RPMI7951 (cell line): ENCODE measurements at places on chromosomes 5 and 9. TPM values are rescaled to one million over a fixed set of nuclear protein-coding genes. Genes with fewer than 3 reads are reported as not detected.
A peak's percentile ranks its signal among the peaks of the same experiment; 100 is the strongest.

GRCh38 chr9:22740781-22741180 lies 294.2 kb downstream of the DMRTA1 start:
- DNase-seq, result no peak

GRCh38 chr9:134066913-134067851 lies 644 bp downstream of the BRD3 start:
- peak; percentile 21 for DNase-seq

DNA sequence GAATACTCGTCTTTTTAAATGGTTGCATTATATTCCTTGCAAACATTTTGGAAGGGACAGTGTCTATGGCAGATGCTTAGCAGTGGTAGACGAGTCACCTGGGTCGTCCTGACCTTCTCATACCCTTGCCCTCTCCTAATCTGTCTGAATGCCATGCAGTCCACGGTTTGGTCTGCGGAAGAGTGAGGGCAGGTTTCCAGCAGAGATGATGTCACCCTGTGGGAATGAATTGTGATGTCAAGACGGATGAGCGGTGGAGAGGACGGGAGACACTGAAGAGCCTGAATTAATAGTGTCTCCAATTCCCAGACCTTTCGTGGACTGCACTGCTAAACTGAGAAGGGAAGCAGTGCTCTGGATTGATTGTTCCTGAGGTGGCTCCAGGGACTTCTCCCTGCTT lies 329.0 kb upstream of the PANK3 start:
- no peak for DNase-seq

- DNase-seq, result no peak
Observed at GRCh38 chr5:113371721-113372196, 63.0 kb downstream of the TSSK1B start.

DNA sequence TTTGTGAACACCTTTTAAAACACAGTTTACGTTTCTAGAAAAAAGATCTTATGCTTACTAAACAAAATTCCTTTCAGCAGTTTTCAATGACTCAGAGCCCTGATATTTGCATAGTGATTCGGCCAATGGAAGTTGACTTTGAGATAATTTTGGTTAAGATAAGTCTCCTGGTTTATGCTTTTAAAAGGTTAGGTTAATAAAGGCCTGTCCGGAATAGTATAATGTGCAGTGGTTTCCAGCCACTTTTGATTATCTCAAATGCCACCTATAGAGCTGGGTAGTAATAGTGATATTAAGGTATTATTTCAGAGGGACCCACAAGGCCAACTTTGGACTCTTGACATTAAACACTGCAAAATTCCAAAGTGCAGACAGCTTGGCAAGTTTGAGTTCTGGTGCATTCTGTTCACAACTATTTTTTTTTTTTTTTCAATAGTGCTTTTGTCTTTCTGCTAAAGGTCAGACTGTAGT lies 86.1 kb downstream of the F2RL2 start:
- DNase-seq, result no peak

- DNase-seq, result peak; percentile 76
Observed at GRCh38 chr5:10452768-10453331, 11.2 kb downstream of the ROPN1L start.

- no peak for DNase-seq
Observed at GRCh38 chr5:65880496-65881072, 45.8 kb upstream of the ERBIN start.

- no peak for DNase-seq
Observed at GRCh38 chr9:83240671-83241070, 177.7 kb upstream of the RASEF start.

DNA sequence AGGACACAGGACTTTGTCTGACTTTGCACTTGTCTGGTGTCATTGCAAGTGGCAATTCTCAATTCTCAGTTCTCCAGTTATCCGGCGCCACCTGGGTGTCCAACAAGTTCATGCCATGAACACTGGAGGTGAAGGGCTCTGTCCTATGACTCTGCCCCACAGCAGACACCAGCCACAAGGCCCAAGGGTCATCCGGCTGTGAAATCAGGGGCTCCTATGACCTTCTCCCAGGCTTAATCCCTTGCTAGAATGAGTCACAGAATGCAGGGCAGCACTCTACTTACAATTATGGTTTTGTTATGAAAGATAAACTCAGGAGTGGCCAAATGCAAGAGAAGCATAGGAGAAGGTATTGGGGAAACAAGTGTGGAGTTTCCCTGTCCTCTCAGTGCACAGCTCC lies 392.0 kb downstream of the GADD45G start:
- no peak for DNase-seq

DNA sequence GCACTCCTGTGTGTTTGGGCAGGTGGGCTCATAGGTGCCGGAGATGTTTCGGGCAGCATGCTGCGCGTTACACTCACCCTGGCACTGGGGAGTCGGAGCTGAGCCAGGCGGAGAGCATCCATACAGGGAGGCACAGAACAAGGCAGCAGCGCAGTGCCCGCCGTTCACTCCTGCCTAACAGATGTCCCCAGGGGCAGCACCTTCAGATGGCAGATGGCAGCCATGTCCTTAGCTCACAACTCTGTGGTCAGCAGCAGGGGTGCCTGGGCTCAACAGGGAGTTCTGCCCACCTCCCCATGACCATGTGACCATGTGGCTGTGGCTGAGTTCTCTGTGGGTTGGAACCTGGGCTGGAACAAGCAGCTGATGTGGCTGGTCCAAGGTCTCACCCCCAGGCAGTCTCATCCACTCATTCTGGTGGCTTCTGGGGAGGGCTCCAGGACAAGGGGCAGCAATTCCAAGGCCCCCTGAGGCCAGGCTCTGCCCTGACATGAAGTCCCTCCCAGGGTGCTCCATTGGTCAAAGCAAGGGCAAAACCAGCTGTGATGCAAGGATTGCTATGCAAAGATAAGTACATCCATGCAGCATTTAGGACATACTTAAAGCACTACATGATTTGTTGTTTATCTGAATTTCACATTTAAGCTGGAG lies 64.2 kb downstream of the MRPL36 start:
- DNase-seq, result no peak

- no peak for DNase-seq
Observed at GRCh38 chr5:41485533-41485932, 24.9 kb downstream of the PLCXD3 start.

- DNase-seq, result no peak
Observed at GRCh38 chr9:116844621-116845020, 157.5 kb downstream of the TRIM32 start.

- no peak for DNase-seq
Observed at GRCh38 chr5:32304622-32305021, 8.1 kb downstream of the MTMR12 start.

DNA sequence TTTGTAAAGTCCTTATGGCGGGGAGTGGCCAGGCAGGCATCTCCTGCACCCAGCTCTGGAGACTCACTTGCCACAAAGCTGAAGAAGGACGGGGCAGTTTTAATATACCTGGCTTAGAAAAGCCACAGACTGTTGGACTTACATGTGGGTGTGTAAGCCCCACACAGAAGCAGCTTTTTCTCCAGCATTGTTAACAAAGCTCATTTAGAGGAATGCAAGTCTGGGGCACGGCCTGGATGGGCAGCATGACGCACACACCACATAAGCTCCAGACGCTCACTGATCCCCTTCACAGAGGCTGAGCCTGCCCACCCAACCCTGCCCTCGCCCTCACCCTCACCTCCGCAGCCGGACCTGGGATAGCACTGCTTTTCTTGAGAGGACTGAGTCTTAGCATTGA lies 58.0 kb upstream of the PDE8B start:
- no peak for DNase-seq

DNA sequence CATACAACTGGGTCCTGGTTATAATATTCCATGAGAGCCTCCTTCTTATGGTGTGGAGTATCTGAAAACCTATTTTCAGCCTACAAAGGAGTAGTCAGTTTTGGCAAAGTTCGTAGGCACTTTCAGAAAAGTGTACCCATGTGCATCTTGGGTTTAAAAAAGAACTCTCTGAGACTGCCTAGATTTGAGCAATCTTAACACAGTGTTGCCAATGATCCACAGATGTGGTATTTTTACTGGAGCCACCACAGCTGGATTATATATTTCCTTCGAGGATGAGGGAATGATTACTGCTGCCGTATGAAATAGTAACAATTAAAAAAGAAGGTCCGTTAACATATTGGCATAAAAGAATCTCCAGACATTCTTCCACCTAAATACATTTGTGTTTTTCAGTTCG lies 1.1 kb downstream of the PALM2AKAP2 start:
- DNase-seq, result no peak

GRCh38 chr5:134503088-134503936 lies 22.2 kb upstream of the JADE2 start:
- peak; percentile 98 for DNase-seq

DNA sequence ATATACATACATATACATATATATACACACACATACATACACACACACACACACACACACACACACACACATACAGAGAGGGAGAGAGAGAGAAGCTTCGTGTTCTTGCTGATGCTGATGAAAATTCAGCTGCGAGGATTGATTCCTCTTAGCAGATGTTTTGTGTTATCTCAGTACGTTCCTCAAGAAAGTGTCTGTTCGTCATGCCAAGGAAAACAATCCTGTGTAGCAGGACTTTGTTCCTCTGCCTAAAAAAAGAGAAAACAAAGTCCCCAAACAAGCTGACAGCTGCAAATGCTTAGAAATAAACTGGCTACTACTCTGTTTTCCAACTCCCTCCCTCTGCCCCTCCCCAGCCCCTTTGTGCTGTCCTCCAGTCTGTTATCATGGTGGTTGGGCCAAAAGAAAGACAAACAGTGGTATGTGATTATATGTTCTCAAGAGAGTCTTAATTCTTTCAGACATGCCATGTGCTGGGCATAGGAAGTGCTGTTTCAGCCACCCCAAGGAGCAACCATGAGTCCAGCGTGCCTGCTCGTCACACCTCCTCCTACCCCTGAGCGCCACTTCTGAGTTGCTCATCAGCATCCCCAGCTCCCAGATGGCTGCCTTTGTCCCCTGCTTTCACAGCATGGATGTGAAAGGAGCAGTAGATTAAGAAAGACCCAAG lies 71.5 kb upstream of the EQTN start:
- no peak for DNase-seq

DNA sequence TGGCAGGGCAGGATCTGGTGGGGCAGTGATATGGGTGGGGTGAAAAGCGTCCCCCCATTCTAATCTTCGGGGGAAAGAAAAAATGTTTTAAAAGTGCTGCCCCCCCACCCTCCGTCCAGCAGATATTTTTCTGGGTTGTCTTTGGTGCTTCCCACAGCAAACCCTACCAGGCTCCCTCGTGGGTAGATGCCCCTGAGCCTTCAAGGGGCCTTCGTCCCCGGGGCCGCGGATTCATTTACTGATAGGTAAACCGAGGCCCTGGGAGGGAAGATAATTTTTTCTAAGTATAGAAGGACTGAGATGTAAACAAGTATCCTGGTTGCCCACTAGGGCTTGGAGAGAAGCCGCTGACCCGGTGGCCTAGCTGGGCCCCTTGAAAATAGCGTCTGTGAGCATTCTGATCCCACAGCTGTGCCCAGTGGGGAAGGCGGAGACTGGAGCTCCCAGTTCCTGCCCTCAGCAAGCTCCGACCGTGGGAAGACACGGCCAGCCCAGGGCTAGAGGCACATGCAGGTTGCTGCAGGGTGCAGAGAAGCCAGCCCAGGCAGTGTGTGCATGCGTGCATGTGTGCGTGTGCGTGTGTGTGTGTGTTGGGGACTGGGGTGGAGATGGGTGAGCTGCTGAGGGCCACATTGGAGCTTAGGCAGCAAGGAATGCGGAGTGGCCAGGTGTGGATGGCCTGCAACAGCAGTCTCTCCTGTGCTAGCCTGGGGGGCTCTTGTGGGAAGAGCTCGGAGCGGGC lies 6.0 kb upstream of the RXRA start:
- no peak for DNase-seq

DNA sequence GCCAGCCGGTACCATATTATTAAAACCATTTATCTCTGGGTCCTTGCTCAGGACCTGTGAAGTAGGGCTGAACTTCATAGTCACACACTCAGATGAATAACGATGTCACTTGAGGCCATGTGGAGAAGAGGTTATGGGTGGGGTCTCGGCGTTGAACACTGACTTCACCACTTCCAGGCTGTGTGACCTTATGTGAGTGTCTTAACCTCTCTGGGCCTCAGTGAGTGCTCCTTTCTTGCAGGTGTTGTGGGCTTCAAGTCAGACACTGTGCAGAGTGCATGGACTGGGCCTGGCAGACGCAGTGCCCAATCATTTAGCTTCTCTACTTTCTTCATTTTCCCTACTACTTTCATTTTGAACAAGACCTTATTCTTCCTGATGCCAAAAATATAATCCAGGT lies 278.8 kb downstream of the PBX3 start:
- no peak for DNase-seq

DNA sequence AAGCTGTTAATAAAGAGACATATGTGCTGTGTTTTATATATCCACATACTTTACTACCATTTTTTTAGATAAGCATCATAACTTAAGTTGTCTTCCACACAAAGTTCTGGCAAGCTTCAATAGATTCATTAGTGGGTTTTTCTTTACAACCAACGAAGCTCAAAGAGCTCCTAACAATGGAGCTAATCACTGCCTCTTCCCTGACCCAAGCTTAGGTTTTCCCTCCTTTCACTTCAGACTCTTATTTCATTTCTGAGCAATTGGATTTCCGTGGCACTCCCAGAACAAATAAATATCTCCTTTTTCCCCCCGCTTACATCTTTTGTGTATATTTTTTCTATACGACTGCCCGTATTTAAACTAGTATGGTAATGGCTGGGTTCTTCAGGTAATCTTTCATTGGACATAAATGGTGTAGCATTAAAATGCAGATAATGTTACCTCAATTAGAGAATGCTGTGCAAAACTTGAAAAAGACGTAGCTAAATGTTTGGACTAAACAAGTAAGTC lies 275.5 kb upstream of the TMEM161B start:
- DNase-seq, result no peak

GRCh38 chr5:125375143-125375542 lies 628.7 kb upstream of the ZNF608 start:
- no peak for DNase-seq

DNA sequence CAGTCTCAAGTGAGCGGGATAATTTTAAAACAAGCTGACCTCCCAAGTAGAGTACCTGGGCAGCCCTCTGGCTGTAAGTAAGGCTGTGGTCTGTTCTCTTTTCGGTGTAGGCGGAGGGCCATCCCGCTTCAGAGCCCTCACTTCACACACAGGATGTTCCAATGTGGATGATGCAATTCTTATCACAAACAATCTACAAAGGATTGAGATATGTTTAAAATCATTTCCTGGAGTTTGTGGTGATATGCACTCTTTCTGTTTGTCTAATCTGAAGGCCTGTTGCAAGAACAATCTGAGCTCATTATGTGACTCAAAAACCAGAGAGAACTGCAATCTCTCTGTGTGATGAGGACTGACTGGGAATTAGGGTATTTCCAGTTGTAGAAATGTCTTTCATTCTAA lies 42.5 kb downstream of the ITGA2 start:
- DNase-seq, result peak; percentile 93

The SHC3 gene
- total RNA-seq, result 1.7 and 2.1 TPM in 2 replicates

The SCGB3A2 gene
- not detected in 2 replicates for total RNA-seq

The ZNF189 gene
- 11.2 and 15.5 TPM in 2 replicates for total RNA-seq

The TNIP1 gene
- total RNA-seq, result 96.2 and 106 TPM in 2 replicates

The DDX46 gene
- 17.8 and 28.0 TPM in 2 replicates for total RNA-seq

The DDX4 gene
- total RNA-seq, result not detected in 2 replicates

The GABRA1 gene
- total RNA-seq, result not detected in 2 replicates

The LCN9 gene
- not detected in 2 replicates for total RNA-seq

The PCDHA4 gene
- total RNA-seq, result under 0.01 and 0.12 TPM in 2 replicates

The RORB gene
- total RNA-seq, result under 0.01 TPM in 1 of 2 replicates, not detected in the other

The GRIN3A gene
- total RNA-seq, result not detected in 2 replicates

The CPLANE1 gene
- total RNA-seq, result 8.4 and 14.1 TPM in 2 replicates

The CFAP90 gene
- not detected in 2 replicates for total RNA-seq
